ENCODE measurements at places on chromosomes 1 and 21.

- no peak for DNase-seq
Observed at GRCh38 chr1:37372302-37372701, 102.1 kb upstream of the ZC3H12A start.

DNA sequence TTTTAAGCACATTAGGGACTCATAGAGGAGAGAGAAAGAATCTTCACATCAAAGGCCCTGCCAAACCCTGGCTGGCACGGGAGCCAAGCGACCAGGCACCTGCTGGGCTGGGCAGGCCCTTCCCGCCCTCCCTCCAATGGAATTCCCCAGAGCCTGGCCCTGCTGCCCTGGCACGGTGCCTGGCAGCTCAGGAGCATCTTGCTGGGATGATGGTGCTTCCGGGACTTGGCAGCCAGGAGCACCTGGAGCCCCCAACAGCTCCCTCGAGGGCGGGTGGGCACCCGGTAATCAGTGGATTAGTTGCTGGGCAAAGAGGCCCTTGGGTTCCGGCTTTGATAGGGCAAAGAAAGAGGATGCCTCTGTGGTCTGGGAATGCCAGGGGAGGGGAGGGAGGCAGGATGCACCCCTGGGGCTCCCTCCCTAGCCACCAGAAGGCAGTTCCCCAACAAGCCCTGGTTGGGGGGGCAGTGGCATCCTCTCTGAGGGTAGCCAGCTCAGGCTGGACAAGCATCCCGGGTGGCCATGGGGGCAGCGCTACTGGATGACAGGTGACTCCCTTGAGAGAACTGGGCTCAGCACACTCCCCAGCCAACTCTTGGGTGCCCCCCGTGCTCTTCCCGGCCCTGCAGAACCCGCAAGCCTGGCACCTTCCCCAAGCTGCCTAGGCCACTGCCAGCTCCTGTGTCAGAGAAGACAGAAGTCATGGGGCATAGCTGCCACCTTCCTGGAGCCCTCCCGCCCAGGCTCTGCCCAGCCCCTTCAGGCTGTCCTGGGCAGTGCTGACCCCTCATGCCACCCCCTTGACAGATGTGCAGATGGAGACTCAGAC lies 26.4 kb downstream of the KRTAP10-1 start:
- DNase-seq, result no peak

- DNase-seq, result no peak
Observed at GRCh38 chr1:186849826-186850225, 21.1 kb downstream of the PLA2G4A start.

GRCh38 chr1:41542196-41542930 lies 57.9 kb upstream of the EDN2 start:
- DNase-seq, result no peak

- no peak for DNase-seq
Observed at GRCh38 chr1:24051206-24051945, 60.6 kb downstream of the MYOM3 start.

DNA sequence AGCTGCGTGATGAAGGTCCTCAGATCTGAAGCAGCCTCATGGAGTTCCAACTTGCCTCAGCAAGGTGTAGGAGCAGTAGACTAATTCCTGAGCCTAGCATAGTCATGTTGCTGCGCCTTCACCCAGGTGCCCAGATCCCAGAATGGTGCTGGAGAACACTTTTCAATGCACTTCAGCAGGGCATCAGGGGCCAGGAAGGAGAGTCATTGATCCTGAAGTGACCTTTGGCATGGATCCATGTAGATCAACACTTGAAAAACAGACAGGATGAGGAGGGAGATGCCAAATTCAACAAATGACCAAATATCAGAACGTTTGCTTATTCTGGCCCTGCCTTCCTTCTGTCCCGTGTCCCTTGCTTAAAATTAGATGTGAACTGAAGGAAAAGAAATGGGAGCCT lies 91.9 kb downstream of the LEPR start:
- DNase-seq, result no peak

DNA sequence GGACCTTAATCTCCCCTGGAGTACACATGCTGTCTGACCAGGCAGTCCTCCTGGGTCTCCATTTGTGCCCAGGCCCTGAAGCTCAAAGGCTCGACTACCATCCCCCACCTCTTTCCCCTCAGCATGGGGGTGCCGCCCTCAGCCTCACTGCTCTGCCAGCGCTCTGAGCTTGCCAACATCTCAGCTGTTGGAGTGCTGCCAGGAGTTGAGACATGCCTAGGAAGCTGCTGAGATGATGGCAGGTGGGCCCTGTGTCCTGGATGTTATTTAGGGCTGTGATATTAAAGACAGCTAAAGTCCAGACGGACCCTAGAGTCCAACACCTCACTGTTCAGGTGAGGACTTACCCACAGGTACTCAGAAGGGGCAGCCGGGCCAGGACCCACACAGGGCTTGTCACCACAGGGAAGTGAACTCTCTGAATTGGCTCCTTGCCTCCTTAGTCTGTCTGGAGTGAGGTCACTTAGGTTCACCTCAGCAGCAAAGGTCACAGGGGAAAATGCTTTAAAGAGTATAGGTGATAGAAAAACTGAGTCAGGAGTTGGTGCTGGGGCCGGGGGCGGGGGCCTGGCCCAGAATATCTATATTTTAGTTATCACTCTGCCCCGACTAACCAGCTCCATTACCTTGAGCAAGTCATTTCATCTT lies 19.7 kb upstream of the KCNC4 start:
- DNase-seq, result no peak

DNA sequence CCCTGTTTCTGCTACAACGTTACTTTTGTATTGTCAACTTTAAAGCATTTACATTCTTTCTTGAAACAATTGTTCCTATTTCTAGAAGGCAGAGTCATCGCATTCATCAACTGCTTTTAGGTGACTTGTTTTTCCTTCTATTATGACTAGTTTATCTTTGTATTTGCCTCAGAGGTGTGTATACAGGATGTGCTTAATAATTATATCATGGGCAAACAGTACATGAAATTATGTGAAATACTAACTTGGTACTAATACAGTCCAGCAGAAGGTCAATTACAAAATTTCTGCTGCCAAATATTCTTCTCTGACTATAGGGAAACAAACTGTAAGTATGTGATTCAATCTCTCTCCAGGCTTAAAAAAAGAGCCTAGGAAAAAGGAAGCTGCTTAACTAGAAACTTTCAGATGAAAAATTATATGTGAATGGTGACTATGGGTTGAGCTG lies 101.6 kb downstream of the C4BPA start:
- DNase-seq, result no peak

DNA sequence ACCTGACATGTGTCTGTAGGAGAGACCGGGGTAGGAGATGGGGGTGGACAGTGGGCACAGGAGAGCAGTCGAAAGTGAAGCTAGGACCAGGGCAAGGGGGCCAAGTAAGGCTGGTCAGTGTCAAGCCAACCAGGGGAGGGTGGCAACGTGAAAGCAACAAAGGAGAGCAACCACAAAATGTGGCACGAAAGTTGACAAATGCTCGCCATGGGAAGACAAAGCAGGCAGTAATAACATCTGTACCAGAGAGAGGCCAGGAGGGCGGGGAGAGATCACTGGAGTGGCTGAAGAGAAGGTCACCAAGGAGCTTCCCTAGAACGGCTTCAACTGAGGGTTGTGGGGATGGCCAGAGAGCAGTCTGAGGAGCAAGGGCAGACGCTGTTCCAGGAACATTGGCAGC lies 17.0 kb downstream of the QSOX1 start:
- no peak for DNase-seq

DNA sequence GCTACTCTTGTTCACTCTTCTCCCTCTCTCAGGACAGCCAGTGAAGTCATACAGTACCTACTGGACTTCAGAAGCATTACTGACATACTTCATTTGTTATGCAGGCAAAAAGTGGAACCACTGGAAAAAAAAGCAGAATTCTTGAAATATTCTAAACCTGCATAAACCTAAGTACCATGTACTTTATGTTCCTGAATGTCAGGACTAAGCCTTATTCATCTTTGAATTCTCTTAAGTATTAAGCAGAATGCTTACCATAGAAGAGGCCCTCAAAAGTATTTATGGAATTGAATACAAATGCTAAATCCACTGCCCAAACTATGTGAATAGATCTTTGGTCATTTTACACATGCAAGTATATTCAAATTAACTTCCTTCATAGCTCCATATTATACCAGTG lies 7.8 kb downstream of the PSMB2 start:
- no peak for DNase-seq

DNA sequence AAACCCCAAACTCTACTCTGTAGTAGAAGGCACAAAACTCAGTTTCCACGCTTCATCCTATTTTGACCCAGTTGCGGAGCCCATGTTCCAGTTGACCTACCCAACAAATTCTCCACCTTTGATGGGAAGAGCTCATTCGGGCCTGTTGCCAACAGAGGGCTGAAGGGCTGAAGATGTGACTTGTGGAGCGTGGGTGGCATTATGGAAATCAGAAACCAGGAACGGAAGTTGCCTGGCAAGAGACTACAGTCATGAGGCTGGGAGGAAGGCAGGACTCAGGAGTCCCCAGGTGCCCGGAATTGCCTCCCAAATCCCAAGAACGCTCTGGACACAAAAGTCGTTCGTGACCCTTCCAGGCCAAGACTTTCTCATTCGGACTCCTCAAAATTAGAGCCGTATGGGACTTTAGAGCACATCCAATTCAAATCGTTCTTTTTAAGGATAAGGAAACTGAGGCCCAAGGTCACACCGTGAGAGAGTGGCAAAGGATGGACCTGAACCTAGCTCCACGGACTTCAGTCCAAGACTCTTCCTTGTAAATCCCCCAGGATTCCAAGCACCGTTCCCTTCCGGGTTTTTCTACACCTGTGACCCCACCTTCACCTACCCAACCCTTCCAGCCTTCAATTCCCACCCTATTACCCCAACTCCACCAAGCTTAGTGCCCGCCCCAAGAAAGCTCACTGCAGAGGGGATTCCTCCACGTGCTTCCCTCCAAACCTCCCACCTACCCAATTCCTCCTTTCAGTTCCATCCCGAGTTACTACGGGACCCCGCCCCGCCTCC lies 739 bp downstream of the SMG5 start:
- DNase-seq, result no peak

DNA sequence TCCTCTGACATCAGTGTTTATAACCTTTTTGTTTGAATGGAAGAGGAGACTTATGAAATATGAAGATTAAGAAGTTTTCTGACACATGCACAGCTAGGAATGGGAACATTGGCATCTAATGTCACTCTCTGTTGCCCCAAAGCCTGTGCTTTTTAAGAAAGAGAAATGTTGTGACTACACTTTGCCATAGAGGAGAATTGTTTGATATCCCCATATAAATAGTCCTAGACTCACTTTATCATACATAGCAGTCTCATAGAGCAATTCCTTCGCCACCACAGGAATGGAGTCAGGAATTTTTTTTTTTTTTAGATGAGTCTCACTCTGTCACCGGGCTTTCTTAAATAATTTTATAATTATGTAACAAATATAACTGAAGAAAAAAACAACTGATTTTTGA lies 1.5 kb downstream of the KRTAP21-3 start:
- no peak for DNase-seq

DNA sequence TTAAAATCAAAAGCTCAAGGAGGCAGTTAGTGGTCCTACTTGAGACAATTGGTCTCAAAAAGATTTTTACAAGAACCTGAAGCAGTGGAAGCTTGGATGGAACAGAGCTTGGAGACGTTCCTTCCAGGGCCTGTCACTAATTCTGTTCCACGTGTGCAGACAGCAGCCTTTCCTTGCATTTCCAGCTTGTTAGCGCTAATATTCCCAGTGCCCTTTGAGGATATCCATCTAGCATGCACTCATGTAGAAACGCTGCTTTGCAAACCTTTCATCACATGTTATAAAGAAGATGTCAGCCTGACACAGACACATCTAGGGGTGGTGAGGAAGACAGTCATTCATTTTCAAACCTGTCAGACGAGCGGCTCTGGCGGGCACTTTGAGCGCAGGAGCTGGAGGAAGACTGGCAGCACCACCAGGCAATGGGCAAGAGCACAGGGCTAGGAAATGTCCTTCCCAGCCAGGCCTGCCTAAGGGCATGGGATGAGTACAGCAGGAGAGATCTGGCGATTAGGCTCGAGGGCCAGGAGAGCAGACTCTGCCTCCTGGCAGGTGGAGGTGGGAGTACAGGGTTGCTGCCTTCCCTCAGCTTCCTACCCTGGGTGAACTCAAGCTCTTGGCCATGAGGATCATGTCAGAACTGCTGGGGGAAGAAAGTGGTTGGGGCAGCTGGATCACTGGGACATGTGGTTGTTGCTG lies 55.5 kb downstream of the CASQ2 start:
- DNase-seq, result no peak

DNA sequence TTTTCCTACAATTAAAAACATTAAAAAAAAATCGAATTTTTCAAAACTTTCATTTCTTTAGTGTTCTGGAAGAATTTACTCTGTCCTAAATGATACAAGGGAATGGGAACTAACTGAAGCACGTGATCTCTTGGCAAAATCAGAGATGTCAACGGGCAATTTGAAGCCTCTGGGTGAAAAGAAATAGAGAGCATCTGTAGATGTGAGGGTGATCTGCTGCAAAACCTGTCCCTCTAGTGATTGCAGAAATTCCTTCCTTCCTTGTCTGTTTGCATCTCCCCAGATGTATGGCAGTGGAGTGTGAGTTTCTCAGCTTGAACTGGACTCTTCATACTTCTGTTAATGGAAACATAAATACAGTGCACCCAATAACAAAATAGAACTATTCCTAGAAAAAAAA lies 100.5 kb upstream of the S1PR1 start:
- DNase-seq, result no peak

DNA sequence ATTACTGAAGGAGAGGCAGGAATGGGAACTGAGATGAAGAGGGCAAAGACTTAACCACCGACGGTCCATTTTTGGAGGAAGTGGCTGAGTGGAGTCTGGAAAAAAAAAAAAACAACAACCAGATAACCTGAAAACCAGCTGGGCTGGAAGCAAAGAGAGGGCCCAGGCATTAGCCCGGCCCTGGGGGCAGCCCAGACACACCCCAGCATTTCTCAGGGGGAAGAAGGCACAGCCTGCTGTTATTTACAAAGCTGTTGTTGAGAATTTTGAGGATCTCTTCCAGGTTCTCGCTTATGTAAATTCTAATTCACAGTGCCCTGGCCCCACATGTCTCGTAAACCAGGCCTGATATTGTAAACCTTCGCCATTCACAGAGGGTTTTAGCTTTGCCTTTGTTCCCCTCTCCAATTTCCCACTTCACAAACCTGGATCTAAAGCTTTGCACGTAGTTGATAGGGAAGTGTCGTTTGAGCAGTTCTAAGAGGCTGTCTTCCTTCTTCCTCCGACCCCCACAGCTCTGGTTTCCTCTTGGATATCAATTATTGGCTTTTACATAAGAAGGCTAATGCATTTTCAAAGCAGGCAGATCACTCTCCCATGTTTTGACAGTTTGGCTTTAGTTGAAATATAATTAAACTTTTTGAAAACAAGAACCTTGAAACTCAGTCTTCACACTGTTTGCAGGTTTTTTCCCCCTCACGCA lies 161.8 kb upstream of the IRF2BP2 start:
- DNase-seq, result no peak

DNA sequence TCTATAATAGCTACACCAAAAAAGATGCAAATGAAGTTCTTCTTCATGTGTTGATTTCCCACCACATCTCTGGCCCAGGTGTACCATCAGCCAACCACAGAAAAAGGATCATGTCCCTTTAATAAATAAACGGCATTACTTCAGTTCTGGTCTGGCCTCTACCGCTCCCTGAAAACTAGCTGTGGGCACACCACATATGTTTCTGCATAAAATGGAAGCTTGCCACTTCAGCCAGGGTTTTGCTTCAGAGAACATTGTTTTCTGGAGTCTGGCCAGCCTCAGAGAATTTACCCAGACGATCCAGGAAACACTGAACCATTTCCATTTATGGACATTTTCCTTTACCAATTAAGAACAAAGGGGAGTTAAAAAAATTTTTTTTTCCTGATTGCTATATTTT lies 5.8 kb upstream of the LAMC2 start:
- no peak for DNase-seq
